Regular cardiac myocyte (primary cell): ENCODE measurements at places on chromosomes 2 and 18. TPM values are rescaled to one million over a fixed set of nuclear protein-coding genes. Genes with fewer than 3 reads are reported as not detected.

Gene PTH2R
- total RNA-seq: not detected in 2 replicates

Gene FEV
- not detected in 2 replicates for total RNA-seq

Gene PROM2
- total RNA-seq: under 0.01 and 0.28 TPM in 2 replicates

Gene TNFAIP6
- 34.5 and 69.3 TPM in 2 replicates for total RNA-seq

Gene C18orf54
- 3.1 and 9.8 TPM in 2 replicates for total RNA-seq

Gene CFC1
- total RNA-seq: not detected in 2 replicates

Gene PRKAG3
- total RNA-seq: under 0.01 TPM in 1 of 2 replicates, not detected in the other

Gene NT5C1B
- total RNA-seq: not detected in 2 replicates

Gene NTSR2
- not detected in 2 replicates for total RNA-seq

Gene GCA
- total RNA-seq: 5.2 and 6.2 TPM in 2 replicates

Gene LIPG
- total RNA-seq: 24.5 and 48.9 TPM in 2 replicates

Gene ORC4
- 46.2 and 54.1 TPM in 2 replicates for total RNA-seq

Gene SFTPB
- total RNA-seq: not detected in 2 replicates

Gene LYG1
- 0.19 and 0.85 TPM in 2 replicates for total RNA-seq

Gene AQP12A
- total RNA-seq: not detected in 2 replicates

Gene CACNB4
- 2.3 and 20.0 TPM in 2 replicates for total RNA-seq

Gene TEX44
- not detected in 2 replicates for total RNA-seq

Gene CD302
- 1.9 and 5.4 TPM in 2 replicates for total RNA-seq

Gene C2orf66
- total RNA-seq: under 0.01 TPM in 1 of 2 replicates, not detected in the other

Gene DCAF17
- 20.3 and 32.4 TPM in 2 replicates for total RNA-seq

Gene VWC2L
- not detected in 2 replicates for total RNA-seq

Gene ANKRD30BL
- not detected in 2 replicates for total RNA-seq

Gene DCC
- total RNA-seq: under 0.01 and 0.19 TPM in 2 replicates

Gene RAB27B
- total RNA-seq: 5.9 and 16.9 TPM in 2 replicates

Gene GREB1
- 0.96 and 3.9 TPM in 2 replicates for total RNA-seq

Gene RGPD3
- 0.19 and 0.85 TPM in 2 replicates for total RNA-seq

Gene CRYGD
- total RNA-seq: not detected in 2 replicates

Gene B4GALT6
- total RNA-seq: 2.8 and 3.6 TPM in 2 replicates

Gene CPLX4
- total RNA-seq: not detected in 2 replicates

Gene LONRF2
- total RNA-seq: under 0.01 and 0.19 TPM in 2 replicates

Gene TCF23
- total RNA-seq: not detected in 2 replicates
